Activated CD8-positive, alpha-beta memory T cell treated with anti-CD3 and anti-CD28 coated beads, Interleukin-2, amount 50 U/mL, for 4 hours (primary cell): ENCODE measurements at places on chromosomes 13 and 19.

DNA sequence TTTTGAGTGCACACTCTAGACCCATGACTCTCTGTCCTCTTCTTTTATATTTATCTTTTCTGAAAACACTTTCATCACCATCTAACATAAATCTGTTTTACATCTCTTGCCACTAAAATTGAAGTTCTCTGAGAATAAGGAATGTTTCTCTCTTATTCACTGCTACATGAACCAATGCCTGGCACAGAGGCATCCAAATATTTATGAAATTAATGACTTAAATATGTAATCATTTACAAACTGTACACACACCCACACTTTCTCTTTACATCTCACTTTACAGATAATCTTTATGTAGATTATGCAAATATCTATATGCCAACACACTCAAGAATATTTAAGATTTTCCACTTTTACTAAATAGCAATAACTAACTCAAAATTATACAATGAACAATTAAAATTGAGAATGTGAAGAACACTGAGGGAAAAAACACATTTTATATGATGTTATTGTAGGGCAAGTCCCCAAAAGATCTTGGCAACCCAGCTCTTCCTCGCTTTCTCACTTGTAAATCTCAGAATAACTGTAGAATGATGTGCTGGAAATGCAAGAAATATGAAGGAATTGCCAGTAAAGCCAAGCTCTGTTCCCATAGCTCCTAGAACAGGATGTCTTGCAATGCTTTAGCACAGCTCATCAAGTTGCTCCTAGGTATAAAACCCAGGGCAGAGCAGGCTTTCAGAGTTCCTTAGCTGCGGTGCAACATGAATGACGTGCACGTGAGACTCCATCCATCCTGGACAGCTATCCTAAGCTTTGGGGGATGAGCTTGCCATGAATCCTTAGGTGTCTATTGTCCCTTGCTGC, 50.7 kb downstream of the UGGT2 start:
- no peak for DNase-seq

GRCh38 chr19:1646659-1647453, 5.6 kb downstream of the TCF3 start:
- DNase-seq, result no peak

GRCh38 chr19:46076951-46077814, 36.4 kb upstream of the IGFL4 start:
- DNase-seq, result no peak

DNA sequence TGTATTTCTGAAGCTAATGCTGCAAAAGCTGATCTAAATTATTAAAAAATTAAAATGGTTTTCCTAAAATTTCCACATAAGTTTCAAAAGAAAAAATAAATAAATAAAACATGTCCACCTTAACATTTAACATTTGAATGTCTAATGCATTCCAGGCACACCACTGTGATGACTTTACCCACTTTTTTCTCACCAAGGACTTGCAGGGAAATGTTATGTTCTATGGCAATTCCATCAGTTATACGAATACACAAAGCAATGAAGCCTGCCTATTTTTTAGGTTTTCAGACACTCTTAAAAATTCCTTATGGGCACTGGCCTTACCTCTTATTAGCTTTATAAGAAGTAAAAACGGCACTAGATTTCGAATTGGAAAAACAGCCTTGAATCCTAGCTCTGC, 10.2 kb downstream of the TSC22D1 start:
- DNase-seq, result no peak

DNA sequence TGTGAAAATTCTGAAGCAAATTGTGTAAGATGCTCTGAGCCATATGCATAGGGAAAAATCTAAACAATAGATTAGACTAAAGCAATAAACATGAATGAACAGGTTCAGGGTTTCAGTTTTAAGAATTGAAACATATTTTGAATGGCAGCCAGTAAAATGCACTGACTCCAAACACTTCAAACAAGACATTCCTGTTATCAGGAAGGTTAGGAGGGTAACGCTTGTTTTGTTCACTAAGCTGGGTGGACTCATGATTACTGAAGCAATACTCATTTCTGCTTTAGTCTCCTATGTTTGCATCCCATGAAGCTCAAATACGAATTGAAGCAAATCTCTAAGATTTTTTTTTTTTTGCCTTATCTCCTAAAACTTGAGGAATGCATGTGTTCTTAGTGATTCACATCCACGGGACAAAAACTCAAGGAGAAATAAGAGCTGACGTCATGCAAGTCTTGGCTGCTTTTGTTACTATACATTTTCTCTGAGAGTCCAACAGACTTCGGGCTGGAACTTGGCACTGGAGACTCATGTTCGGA, 29.1 kb upstream of the IGFL4 start:
- no peak for DNase-seq

DNA sequence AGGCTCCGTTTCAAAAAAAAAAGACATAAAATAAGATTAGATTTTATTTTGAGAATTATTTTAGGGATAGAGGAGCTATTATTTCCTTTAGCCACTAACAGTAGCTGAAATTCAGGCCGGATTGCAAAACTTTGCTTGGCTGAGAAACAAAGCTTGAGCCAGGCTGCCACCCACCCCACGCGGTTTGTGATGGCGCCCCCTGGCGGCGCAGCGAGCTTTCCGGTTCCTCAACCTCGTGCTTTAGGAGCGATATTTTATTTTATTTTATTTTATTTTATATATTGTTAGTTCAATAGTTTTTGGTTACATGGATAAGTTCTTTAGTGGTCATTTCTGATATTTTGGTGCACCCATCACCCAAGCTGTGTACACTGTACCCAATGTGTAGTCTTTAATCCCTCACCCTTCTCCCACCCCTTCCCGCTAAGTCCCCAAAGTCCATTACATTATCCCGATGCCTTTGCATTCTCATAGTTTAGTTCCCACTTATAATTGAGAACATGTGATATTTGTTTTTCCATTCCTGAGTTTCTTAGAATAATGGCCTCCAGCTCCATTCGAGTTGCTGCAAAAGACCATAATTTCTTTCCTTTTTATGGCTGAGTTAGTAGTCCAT, 19.8 kb upstream of the CEACAM4 start:
- DNase-seq, result peak; percentile 48
